ENCODE measurements at places on chromosomes 7 and 10. TPM values are rescaled to one million over a fixed set of nuclear protein-coding genes. Genes with fewer than 3 reads are reported as not detected.

DNA sequence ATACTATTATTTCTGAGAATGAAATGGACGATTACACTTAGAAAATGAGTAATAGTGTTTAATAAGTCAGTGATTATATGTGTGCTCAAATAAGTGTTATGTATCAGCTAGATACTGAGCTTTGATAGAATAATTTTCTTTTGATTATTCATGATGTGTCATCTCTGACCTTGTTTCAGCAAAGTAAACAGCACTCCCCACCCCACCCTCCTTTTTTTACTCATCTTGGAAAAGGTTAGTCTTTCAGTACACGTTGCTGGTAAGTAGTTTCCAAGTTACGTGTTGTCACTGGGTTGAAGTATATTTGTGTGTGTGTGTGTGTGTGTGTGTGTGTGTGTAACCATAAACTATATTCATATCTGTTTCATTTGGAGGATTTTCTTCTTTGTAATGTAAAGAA lies 84.1 kb downstream of the GNAI1 start:
- H3K4me1 ChIP-seq = peaks cover 8% of the 10 kb centered on the region
- DNase-seq = no peak
- no peak overlapping the region for H3K4me3 ChIP-seq
- no peaks in the 10 kb centered on the region for H3K27me3 ChIP-seq

- no peak overlapping the region for H3K27ac ChIP-seq
- H3K36me3 ChIP-seq = no peaks in the 10 kb centered on the region
- DNase-seq = no peak
- H3K27me3 ChIP-seq = no peaks in the 10 kb centered on the region
Measured at GRCh38 chr10:86113983-86114382, 252.6 kb downstream of the GRID1 start.

DNA sequence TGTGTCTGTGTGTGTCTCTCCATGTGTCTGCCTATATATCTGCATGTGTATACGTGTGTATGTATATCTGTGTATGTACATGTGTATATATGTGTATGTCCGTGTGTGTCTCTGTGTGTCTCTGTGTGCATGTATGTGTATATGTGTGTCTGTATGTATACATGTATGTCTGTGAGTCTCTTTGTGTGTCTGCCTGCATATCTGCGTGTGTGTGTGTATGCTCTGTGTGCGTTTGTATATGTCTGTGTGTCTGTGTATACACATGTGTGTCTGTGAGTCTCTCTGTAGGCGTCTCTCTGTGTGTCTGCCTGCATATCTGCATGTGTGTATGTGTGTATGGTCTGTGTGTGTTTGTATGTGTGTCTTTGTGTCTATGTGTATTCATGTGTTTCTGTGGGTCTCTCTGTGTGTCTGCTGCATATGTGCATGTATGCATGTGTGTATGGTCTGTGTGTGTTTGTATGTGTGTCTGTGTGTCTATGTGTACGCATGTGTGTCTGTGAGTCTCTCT lies 23.7 kb upstream of the KLF6 start:
- peaks cover 79% of the 10 kb centered on the region for H3K4me1 ChIP-seq
- DNase-seq = no peak
- H3K4me3 ChIP-seq = peak overlapping the region; percentile 1
- H3K27me3 ChIP-seq = no peaks in the 10 kb centered on the region

Gene LIPM
- not detected for total RNA-seq

Gene PRKCQ
- 69.5 TPM for total RNA-seq
